Activated CD8-positive, alpha-beta memory T cell treated with anti-CD3 and anti-CD28 coated beads for 1 hour (primary cell): ENCODE measurements at places on chromosomes 5 and 9.

DNA sequence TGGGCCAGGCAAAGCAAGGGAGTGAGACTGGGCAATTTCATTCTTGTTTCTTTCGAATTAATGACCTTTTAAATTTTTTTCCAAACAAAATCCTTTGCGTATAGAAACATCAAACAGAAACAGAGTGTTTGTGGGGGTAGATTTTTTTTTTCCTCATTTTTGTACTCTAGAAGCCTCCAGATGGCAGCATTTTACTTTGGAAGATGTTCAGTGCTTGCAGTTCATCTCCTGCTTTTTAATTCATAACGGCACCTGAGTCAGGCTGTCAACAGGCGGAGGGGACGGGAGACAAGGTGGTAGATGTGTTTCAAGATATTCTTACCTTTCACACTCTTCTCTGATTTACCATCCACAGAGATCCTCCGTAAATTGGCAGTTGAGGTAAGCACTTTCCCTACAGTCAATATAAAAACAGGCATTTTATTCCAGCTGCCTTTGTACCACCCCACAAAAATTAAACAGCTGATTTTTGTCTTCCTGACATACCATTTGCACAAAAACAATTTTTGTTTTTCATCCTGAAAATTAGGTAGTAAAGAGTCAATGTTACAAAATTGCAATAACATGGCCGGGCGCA, 99.5 kb upstream of the FBXL17 start:
- DNase-seq: no peak

- no peak for DNase-seq
Measured at GRCh38 chr5:67623078-67623477, 426.5 kb upstream of the CD180 start.

- DNase-seq: no peak
Measured at GRCh38 chr9:89095761-89096528, 82.7 kb downstream of the SHC3 start.

DNA sequence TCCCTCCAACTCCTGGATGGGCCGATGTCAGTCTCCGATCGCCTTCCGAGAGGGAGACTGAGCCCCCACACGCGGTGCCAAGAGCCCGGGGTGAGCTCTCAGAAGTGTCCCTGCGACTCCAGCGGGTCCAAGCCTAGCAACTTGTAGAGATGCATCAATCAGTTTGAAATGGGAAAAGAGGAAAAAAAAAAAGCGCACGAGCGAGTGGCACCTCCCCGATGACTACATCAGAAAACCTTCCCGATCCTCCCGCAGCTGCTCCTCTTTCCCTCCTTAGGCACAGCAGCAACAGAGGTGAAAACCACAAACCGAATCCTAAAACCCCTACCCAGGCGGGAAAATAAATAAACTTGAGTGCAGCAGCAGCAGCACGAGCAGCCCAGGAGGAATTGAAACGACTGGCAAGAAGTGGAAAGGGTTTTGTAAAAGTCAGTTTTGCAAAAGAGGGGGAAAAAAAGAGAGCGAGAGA, 1.0 kb upstream of the EFNA5 start:
- DNase-seq: no peak

DNA sequence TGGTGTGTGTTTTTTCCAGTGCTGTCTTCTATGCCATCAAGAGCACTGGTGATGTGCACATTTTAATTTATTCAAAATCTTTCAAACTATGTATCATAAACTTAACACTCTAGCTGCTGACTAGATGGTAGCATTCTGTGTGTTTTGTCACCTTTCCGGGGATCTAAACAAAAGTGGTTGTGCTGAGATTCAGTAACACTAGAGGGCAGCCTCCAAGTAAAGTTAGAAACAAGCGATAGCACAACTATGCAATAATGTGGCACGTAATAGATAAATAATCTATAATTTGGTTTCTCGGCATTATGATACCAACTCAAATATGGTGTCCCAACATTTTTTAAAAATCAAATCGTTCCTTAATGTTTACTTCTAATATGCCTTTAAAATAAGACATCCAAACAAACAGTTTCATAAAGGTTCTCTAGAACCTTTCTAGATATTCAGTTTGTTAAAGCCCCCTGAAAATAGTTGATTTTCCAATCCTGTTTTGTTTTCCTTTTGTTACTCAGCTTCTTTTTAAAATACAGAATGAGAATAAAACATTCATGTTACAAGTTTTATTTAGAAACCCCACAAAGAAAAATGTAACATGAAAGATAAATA, 16.9 kb downstream of the SEMA6A start:
- no peak for DNase-seq

- DNase-seq: no peak
Measured at GRCh38 chr5:109718632-109719031, 28.9 kb downstream of the MAN2A1 start.

GRCh38 chr5:140795259-140795641, 598 bp downstream of the PCDHA2 start:
- no peak for DNase-seq

DNA sequence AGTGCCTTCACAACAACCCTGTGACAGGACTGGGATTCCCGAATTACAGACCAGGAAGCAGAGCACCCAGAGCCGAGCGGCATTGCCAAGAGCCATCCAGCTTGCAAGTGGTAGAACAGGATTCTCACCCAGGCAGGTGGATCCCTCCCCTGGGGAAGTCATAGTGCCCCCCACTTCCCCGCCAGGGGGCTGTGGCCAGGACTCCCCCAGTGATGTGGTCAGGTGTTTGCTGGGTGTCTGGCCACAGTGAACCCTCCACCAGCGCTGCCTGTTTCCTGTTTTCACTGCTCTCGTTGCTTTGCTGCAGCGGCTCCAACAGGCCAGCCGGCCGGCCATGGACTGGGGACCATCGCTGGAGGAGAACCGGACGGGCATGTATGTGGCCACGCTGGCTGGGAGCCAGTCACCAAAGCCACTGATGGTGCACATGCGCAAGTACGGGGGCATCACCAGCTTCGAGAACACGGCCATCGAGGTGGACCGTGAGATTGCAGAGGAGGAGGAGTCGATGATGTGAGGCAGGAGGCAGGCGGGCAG, 19.3 kb downstream of the SLC6A7 start:
- DNase-seq: no peak

GRCh38 chr9:112041536-112042243, 133.4 kb downstream of the SUSD1 start:
- DNase-seq: no peak

GRCh38 chr5:52950686-52951085, 38.5 kb upstream of the ITGA2 start:
- no peak for DNase-seq

DNA sequence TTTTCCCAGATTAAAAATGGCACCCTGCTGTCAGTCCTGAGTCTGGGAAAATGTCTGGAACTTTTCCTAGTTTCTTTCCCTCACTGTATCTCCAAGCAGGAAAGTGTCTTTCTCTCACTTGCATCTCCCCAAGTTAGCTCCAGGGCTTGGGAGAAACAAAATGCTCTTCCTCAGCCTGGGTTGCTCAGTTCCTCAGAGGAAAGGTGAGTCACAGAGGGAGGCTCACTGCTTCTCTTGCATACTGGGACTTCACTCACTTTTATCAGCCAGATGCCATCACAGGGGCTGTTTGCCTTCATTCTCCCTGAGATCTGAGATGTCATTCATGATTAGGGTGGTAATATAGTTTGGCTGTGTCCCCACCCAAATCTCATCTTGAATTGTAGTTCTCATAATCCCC, 519.9 kb downstream of the SEMA5A start:
- DNase-seq: no peak

GRCh38 chr9:91534374-91534773, 110.7 kb upstream of the NFIL3 start:
- no peak for DNase-seq

GRCh38 chr5:165149431-165149830, 1644.0 kb downstream of the MAT2B start:
- DNase-seq: no peak

DNA sequence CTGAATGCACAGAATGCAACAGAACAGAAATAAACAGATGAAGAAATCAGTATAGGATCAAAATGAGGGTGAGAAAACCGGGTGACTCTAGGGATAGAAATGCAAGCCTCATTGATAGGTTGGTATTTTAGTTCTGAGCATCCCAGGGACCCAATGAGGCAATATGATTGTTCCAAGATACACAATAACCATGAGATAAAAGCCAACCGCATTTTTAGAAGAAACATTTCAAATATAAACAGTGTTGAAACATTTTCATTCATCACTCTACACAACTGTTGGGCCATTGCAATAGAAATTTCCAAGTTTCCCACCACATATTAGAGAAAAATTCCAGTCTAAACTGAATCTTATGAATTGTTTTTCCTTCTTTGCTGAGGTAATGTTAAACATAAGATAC, 452.3 kb upstream of the PTGER4 start:
- no peak for DNase-seq

- no peak for DNase-seq
Measured at GRCh38 chr5:172361566-172362238, 78.1 kb upstream of the UBTD2 start.

- no peak for DNase-seq
Measured at GRCh38 chr5:67401172-67401571, 204.6 kb upstream of the CD180 start.

- no peak for DNase-seq
Measured at GRCh38 chr9:9341203-9341602, 1271.6 kb downstream of the PTPRD start.

DNA sequence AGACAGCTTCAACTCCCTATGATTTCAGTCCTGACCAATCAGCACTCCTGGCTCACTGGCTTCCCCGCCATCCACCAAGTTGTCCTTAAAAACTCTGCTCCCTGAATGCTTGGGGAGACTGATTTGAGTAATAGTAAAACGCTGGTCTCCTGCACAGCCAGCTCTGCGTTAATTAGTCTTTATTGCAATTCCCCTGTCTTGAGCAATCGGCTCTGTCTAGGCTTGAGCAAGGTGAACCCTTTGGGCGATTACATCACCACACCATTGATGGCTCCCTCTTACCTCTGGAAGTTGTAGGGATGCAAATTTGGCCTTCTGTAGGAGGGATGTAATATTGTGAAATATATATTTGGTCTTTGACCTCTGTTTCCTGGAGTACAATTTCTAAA, 2.9 kb upstream of the SLC23A1 start:
- DNase-seq: no peak

DNA sequence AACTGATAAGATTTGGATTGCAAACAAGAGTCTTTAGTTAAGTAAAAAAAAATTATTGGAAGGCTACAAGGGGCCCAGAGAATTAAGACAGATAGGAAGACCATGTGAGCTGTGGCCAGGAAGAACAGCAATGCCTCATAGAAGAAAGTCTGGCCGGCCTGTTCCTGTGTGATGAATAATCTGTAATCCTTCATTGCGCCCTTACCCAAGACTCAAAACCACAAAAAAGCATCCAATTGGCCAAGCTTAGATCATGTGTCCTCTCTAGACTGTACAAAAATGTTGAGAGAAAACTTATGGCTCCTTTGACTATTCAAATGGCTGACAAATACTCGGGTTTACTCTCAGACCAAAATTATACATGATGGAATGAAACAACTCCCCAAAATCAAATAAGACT, 1383.5 kb downstream of the PTPRD start:
- DNase-seq: no peak

- no peak for DNase-seq
Measured at GRCh38 chr5:156584871-156585270, 257.9 kb downstream of the SGCD start.

- DNase-seq: no peak
Measured at GRCh38 chr5:148268566-148268965, at the start of gene SPINK13. Gene SPINK13 (plus strand): TSS chr5:148268794. CDS start chr5:148270073, 1,279 bp downstream.

- DNase-seq: no peak
Measured at GRCh38 chr9:8613346-8613825, 813.8 kb upstream of the DMAC1 start.

DNA sequence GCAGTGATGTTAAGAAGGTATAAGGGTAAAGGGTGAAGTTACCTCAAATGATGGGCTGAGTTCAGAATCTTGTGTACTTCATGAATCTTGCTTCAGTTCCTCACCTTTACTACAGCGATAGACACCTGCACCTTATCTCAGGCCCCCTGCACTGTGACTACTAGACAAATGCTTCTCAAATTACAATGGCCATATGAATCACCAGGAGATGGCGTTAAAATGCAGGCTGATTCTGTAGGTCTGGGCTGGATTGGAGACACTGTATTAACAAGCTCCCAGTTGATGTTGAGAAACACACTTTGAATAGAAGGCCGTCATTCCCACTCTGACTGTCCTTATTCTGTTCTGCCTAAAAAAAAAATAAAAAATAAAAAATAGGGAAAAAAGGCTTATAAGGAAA, 29.8 kb downstream of the TARS1 start:
- DNase-seq: no peak

GRCh38 chr5:87164409-87164808, 103.3 kb upstream of the RASA1 start:
- no peak for DNase-seq

DNA sequence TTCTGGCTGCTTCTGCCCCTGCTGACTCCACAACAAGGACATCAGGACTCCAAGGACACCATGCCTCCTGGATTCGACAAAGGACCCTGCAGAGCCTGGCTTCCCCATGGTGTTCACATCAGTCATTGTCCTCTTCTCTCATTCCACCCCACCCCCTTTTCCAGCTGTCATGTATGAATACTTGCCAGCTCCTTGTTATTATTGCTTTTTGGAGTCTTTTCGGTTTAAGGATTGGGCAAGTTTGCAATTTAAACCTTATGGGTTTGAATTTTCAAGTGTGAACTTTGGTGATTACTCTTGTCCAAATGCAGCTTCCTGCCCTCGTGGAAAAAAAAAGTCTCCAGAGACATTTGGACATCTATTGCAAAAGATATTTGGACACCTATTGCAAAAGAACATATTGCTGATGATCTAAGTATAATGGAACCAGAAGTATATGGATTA, 14.2 kb upstream of the LVRN start:
- DNase-seq: no peak

DNA sequence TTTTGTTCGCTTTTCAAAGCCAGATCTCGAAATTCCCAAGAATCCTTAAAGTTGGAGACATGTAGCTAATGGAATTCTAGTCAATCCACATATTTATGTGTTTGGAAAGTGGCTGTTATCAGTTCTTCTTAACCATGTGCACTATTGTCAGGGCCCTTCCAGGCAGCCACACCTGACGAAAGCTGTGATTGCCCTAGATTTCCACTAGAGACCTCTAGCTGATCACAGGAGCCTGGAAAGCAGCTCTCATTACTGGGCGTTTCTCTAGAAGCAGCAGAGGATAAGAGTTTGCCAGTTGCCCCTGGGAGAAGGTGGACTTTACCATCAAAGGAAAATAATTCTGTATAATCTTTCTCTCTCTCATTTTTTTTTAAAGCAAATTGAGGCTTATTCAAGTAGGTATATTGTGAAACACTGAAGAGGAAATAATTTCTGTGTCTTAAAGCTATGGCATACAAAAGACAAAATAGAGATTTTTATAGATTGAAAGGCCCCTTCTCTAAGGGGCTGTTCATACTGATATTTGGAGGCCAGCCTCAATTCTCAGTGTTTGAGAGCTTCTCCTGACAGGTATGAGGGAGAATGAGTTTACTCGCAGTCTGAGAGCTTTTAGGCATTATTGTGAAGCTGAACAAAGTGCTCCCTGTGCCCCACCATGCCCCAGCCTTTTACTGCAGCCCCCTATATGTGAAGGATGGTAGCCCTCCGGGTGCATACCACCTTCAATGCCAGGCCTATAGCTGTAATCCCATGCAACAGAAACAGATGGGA, 405.4 kb upstream of the ACTBL2 start:
- no peak for DNase-seq

GRCh38 chr5:9174446-9174845, 371.4 kb downstream of the SEMA5A start:
- no peak for DNase-seq
